ENCODE measurements at places on chromosomes 12 and 14.
A peak's percentile ranks its signal among the peaks of the same experiment; 100 is the strongest.

- H3K36me3 ChIP-seq: no peaks in the 10 kb centered on the region
- H3K4me3 ChIP-seq: no peak overlapping the region
- H3K27me3 ChIP-seq: no peaks in the 10 kb centered on the region
- no peak for DNase-seq
- no peak overlapping the region for H3K27ac ChIP-seq
Observed at GRCh38 chr12:97474161-97474560, 11.6 kb downstream of the RMST start.

GRCh38 chr12:113152835-113153814, 3.6 kb downstream of the CFAP73 start:
- no peak overlapping the region for H3K27ac ChIP-seq
- H3K36me3 ChIP-seq: peaks cover 8% of the 10 kb centered on the region
- H3K4me1 ChIP-seq: peaks cover 19% of the 10 kb centered on the region
- DNase-seq: peak; percentile 86

DNA sequence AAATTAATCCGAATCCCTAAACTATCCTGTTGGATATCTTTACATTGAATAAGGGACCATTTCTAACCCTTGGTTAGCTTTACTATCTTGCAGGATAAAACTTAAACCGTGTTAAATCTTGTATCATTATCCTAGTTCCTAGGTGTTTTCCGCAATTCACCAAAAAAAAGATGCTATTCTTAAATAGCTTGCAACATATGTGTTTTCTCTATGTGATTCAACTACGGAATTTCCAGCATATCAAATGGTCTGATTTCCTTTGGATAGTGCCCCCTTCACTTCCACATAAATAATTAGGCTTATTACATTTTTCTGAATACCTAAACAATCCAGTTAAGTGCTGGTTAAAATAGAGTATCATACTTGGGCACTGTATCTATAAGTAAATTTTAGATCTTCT, 130.3 kb downstream of the ITPR2 start:
- no peak for DNase-seq
- H3K4me3 ChIP-seq: no peak overlapping the region

DNA sequence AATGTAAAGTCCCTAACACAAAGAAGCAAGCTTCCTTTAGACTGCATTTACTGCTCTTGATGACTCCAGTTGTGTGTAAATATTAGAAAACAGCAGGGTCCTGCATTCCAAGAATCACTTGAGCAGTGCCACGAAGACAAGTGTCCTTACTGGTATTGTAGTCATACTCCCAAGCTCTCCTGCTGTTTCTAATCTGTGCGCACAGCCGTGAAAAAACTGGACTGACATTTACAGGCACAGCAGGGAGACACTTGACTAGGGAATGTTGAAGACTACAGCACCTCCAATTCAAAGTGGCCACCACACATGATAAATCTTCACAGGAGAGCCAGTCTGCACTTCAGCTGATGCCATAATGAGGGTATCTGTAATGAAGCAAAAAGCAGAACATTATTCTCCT, 91.4 kb downstream of the VRK1 start:
- H3K27me3 ChIP-seq: no peaks in the 10 kb centered on the region
- H3K27ac ChIP-seq: no peak overlapping the region
- H3K36me3 ChIP-seq: no peaks in the 10 kb centered on the region
- H3K4me3 ChIP-seq: no peak overlapping the region

DNA sequence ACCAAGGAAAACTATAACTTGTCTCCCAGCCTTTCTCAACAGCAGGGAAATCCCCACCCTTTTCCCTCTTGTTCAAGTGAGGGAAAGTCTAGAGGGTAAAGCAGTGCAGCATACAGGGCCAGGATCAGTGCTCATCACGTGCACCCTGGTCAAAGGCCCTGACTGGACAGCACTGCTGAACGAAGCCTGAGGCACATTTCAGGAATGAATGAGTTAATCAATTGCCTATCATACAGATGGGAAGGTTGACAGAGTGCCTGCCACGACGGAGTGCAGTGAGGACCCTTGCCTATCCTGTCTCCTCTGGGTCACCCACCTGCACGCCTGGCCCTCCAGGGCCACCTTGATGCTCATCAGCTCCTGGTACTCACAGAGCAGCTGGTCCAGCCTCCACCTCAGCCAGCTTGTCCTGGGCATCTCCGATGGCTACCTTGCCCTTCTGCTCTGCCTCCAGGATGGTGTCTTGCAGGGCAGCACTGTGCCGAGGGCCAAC, 11.7 kb upstream of the KRT73 start:
- H3K36me3 ChIP-seq: no peaks in the 10 kb centered on the region
- H3K4me3 ChIP-seq: no peak overlapping the region
- H3K27me3 ChIP-seq: peaks cover 18% of the 10 kb centered on the region
- no peaks in the 10 kb centered on the region for H3K4me1 ChIP-seq
- H3K27ac ChIP-seq: no peak overlapping the region

DNA sequence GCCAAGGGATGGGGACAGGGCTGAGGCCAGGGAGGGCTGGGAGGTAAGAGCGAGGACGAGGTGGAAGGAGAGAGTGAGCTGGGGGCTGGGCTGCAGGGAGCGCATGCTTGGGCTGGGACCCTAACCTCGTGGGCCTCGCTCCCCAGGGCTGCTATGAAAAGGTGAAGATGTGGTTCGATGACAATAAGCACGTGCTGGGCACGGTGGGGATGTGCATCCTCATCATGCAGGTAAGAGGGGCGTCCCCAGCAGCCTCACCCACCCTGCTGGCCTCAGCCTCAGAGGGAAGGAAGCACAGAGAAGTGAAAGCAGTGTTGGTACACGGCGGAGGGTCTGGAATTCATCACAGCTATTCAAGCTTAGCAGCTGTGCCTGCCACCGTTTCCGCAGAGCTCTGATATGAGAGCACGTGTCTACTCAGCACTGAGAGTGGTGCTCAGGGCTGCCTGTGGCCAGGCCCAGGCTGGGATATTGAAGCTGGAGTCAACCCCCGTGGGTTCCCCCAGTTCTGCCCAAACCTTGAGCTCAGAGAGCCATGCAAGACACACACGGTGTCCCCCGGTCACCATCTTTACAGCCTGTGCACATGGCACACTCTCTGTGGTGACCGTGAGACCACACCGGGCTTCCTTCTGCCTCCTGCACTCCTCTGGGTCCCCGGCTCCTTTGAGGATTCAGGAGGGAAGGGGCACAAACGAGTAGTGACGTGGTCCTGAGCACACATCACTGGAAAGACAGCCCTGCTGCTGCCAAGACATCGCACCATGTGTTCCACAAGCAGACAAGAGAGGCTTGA, 204.6 kb downstream of the TSPAN9 start:
- DNase-seq: no peak
- no peak overlapping the region for H3K27ac ChIP-seq
- no peaks in the 10 kb centered on the region for H3K4me1 ChIP-seq
- no peaks in the 10 kb centered on the region for H3K36me3 ChIP-seq

DNA sequence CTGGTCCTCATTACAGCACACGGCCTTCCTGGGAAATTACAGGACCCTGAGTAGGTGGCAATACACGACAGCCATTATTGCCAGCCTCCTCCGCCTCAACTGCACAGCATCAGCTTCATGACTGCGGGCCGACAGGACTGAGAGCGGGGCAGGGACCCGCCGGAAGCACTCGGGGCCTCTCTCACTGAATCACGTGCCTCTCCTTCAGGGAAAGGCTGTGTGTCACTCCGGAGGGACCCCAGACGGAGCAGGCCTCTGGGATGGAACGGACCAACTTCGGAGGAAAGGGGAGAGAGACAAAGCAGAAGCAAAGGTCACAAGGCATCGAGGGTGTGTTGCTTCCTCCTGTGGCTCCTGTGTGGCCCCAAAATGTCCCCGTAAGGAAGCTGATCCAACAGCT, 90.0 kb downstream of the RNF34 start:
- no peak overlapping the region for H3K4me3 ChIP-seq
- no peaks in the 10 kb centered on the region for H3K4me1 ChIP-seq
- H3K27me3 ChIP-seq: no peaks in the 10 kb centered on the region
- H3K27ac ChIP-seq: no peak overlapping the region

DNA sequence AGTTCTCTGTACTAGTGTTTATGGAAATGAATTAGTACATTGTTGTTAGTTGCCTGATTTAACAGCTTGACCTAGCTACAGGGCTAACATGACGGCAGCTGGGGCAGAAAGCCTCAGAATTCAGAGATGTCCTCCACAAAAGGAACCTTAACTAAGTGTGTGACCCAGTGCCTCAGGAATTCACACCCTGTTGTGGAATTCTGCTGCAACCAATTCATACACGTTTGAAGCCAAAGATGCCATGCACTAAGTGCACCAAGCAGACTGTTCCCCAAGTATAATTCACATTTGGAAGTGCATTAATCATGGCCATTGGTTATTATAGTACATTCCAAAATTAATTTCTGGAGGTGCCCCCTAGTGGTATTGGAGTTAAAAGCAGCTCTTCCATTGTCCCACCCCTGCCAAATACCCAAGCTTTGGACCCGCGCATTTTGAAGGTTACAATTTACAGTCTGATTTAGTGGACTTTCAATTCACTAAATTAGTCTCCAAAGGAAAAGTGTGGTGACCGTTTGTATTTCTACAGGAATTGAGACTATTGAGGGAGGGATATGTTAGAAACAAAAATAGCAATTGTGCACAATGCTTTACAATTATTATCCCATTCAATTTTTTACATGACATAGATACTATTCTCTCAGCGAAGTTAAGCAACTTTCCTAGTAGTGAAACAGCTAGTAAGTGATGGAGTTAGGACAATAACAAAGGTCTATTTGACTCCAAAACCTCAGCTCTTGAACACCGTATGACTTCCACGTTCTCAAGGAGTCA, 85.9 kb downstream of the PAX9 start:
- H3K36me3 ChIP-seq: no peaks in the 10 kb centered on the region
- no peaks in the 10 kb centered on the region for H3K27me3 ChIP-seq
- H3K4me3 ChIP-seq: no peak overlapping the region

DNA sequence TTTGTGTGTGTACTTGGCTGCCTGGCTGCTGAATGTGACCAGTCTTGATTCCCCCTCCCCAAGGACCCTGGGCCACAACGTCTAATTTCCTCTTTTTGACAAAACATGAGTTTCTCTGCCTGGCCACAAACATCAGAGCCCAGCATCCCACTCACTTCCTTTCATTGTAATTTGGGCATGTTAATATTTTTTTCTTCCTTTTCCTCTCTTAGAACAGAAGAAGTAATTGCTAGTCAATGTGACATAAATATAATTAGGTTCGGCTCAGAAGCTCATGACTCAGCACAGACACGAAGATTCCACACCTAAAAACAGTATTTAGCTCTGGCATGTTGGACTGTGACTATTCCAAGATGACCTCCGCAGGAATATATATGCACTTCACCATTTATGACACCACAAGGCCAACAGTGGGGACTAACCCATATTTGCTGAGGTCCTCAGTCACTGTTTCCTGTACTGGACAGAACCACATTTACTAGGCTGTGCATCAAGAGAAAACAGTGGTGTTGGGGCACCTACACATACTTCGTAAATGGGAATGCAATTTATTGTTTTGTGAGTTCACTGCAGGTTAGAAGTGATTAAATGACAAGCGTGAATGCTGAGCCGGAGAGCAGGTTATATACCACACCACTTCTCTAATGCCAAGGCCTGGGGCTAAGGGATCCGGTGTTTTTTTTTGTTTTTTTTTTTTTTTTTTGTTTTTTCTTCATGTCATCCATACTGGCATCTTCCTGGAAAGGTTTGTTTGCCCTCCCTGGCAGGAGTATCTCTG, 4.2 kb downstream of the GSG1 start:
- no peaks in the 10 kb centered on the region for H3K27me3 ChIP-seq
- no peak overlapping the region for H3K4me3 ChIP-seq
- H3K27ac ChIP-seq: peak overlapping the region; percentile 92
- peaks cover 24% of the 10 kb centered on the region for H3K4me1 ChIP-seq

GRCh38 chr12:31370531-31371255, 44.7 kb upstream of the SINHCAF start:
- no peaks in the 10 kb centered on the region for H3K4me1 ChIP-seq
- no peak overlapping the region for H3K4me3 ChIP-seq
- DNase-seq: peak; percentile 1
- H3K36me3 ChIP-seq: no peaks in the 10 kb centered on the region
- H3K27me3 ChIP-seq: no peaks in the 10 kb centered on the region

GRCh38 chr12:2555487-2556082, 239.2 kb upstream of the FKBP4 start:
- no peak overlapping the region for H3K4me3 ChIP-seq
- DNase-seq: no peak
- H3K4me1 ChIP-seq: peaks cover 4% of the 10 kb centered on the region
- H3K27ac ChIP-seq: no peak overlapping the region

DNA sequence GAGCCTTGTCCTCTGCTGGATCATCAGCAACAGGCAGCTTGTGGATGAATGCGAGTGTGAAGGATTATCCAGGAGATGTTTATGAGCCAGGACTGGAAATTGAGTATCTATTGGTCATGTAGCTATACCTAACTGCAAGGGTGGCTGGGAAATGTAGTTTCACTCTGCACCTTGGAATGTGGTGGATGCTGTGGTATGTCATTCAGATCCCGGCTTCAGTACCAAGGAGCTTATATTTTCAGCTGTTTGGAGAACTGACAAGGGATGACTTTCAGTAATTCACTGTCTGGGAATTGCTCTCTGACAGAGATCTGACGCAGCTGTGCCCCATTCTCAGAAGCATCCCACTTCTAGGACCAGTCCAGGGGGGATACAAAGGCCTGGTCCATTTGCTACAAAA, 792.3 kb upstream of the NOVA1 start:
- no peaks in the 10 kb centered on the region for H3K36me3 ChIP-seq
- H3K4me1 ChIP-seq: no peaks in the 10 kb centered on the region
- no peak overlapping the region for H3K4me3 ChIP-seq
- H3K27me3 ChIP-seq: no peaks in the 10 kb centered on the region
- DNase-seq: no peak

- peak; percentile 93 for DNase-seq
- peaks cover 22% of the 10 kb centered on the region for H3K4me1 ChIP-seq
- no peaks in the 10 kb centered on the region for H3K27me3 ChIP-seq
- no peak overlapping the region for H3K4me3 ChIP-seq
Observed at GRCh38 chr14:104563742-104564615, 15.6 kb upstream of the C14orf180 start.

DNA sequence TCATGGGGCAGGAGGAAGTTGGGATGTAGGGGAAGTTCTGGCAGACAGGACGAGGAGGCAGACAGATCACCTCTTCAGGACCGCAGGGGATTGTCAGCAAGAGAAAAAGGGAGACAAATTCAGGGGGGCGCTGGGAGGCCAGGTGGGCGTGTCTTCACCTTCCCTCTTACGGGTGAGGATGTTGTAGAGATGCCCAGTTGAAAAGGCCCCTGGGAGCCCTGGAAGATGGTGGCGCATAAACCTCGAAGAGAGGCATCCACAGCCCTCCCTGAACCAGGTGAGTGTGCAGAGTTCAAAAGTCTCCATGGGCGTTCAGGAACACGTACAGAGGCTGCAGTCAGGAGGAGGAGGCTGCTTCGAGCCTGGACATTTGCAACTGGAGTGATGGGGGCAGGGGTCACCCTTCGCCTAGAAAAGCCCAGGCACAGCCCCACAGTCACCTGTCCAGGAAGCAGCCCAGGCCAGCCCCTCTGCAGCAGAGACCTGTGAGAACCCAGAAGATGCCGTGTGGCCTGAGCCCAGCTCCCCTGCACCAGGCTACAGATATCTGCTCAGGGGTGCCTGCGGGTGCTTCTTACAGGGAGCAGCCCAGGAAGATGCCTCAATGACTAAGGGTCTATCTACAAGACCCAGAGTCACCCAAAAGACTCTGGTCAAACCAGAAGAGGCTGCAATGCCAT, 74.4 kb downstream of the PRIMA1 start:
- no peak overlapping the region for H3K27ac ChIP-seq
- peak; percentile 61 for DNase-seq

- no peak for DNase-seq
- H3K27me3 ChIP-seq: no peaks in the 10 kb centered on the region
- H3K4me1 ChIP-seq: no peaks in the 10 kb centered on the region
- no peak overlapping the region for H3K4me3 ChIP-seq
Observed at GRCh38 chr14:35133542-35134328, 11.4 kb downstream of the PRORP start.

- H3K27ac ChIP-seq: no peak overlapping the region
- no peaks in the 10 kb centered on the region for H3K36me3 ChIP-seq
- no peak overlapping the region for H3K4me3 ChIP-seq
- DNase-seq: no peak
Observed at GRCh38 chr12:50411051-50411660, 10.5 kb downstream of the LARP4 start.
